Naive thymus-derived CD4-positive, alpha-beta T cell (primary cell): ENCODE measurements at places on chromosomes 4 and X. TPM values are rescaled to one million over a fixed set of nuclear protein-coding genes. Genes with fewer than 3 reads are reported as not detected.

DNA sequence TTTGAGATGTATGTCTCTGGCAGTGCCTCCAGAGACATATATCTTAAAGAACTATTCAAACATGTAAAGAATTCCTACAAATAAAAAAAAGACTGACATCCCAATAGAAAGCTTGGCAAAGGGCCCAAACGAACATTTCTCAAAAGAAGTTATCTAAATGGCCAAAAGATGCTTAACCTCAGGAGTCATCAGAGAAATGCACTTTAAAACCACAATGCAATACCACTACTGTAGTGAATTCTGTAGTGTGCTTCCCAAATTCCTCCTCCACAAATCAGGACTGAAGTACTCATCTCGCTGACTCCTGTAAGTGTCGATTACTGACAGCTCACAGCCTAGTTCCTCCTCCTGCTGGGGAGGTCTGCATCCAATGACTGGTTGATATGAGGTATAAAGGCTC, 129.0 kb upstream of the MAMLD1 start:
- no peak overlapping the region for H3K27ac ChIP-seq
- no peaks in the 10 kb centered on the region for H3K4me1 ChIP-seq
- H3K4me3 ChIP-seq: no peak overlapping the region
- no peak for DNase-seq

Gene GLRA3
- total RNA-seq: not detected

DNA sequence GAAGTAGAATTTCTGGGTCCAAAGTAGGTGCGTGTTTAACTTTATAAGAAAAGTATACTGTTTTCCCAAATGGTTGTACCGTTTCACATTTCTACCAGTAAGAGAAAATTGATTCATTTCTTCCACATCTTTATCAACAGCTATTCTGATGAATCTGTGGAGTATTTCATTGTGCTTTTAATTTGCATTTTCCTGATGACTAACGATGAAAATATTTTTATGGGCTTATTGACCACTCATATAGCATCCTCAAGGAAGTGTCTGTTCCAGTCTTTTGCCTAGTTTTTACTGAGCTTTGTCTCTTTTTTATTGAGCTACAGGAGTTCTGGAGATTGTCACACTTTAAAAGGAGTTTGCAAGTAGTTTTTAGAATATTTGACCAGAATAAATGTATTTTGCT, 92.6 kb downstream of the ASB9 start:
- no peak overlapping the region for H3K4me3 ChIP-seq
- no peaks in the 10 kb centered on the region for H3K4me1 ChIP-seq

DNA sequence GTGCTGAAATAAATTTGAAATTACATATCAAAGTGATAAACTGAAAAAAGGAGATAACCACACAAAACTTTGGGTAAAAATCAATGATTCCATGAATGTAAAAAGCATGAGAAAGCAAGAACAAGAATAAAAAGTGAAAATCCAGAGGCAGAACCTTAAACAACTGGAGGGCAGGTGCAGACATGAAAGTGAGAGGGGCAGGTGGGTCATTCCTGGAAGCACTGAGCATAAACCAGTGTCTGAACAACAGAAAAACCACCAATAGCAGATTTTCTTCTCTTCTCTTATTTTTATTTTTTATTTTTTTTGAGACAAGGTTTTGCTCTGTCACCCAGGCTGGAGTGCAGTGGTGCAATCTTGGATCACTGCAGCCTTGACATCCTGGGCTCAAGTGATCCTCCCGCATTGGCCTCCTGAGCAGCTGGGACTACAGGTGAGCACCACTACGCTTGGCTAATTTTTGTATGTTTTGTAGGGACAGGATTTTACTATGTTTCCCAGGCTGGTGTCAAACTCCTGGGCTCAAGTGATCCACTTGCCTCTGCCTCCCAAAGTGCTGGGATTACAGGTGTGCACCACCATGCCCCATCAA, 46.8 kb upstream of the GPR78 start:
- H3K4me1 ChIP-seq: no peaks in the 10 kb centered on the region
- H3K27ac ChIP-seq: no peak overlapping the region
- no peaks in the 10 kb centered on the region for H3K27me3 ChIP-seq
- no peaks in the 10 kb centered on the region for H3K36me3 ChIP-seq
- no peak overlapping the region for H3K4me3 ChIP-seq
- DNase-seq: no peak

Gene TACR3
- not detected for total RNA-seq

Gene HSFX2
- not detected for total RNA-seq

- H3K27ac ChIP-seq: no peak overlapping the region
- no peak overlapping the region for H3K4me3 ChIP-seq
- H3K4me1 ChIP-seq: no peaks in the 10 kb centered on the region
- no peaks in the 10 kb centered on the region for H3K27me3 ChIP-seq
- DNase-seq: no peak
- H3K36me3 ChIP-seq: no peaks in the 10 kb centered on the region
Observed at GRCh38 chr4:130675266-130675665, 1579.3 kb downstream of the C4orf33 start.

Gene RIPPLY1
- not detected for total RNA-seq

- no peak overlapping the region for H3K4me3 ChIP-seq
- H3K27ac ChIP-seq: no peak overlapping the region
- no peaks in the 10 kb centered on the region for H3K4me1 ChIP-seq
- H3K36me3 ChIP-seq: no peaks in the 10 kb centered on the region
- H3K27me3 ChIP-seq: no peaks in the 10 kb centered on the region
Observed at GRCh38 chr4:15744016-15744545, 34.0 kb upstream of the CD38 start.
